ENCODE measurements at places on chromosomes 3 and 15.

DNA sequence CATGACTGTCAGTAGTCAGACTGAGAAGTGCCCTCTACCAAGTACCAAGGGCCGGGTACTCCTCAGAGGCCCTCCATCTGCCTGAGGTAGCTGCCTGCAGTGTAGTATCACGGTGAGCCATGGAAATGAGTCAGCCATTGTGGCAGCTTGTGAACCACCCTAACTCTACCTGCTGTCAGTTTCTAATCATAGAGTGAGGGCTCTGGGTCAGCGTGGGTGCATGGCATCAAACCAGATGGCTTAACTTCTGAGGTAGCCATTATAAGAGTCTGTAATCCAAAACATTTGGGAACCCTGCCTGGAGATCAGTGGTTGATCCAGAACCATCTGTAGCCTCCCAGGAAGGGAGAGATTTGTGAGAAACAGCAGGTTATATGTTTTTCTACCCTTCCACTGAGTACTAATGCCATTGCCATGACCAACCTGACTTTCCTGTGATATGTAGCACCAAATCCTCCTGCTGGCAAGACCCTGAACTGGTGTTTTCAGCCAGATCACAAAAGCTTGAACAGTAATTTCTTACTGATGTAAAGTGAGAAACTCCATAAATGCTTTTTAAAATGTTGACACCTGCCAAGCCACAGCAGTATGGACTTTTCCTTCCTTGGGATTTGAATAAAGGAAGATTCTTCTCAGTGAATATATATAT lies 38.9 kb downstream of the ABHD2 start:
- DNase-seq, result no peak

GRCh38 chr3:77795013-77795412 lies 755.1 kb downstream of the ROBO2 start:
- DNase-seq, result no peak

- DNase-seq, result no peak
These were observed 60.2 kb upstream of the SLC4A7 start for GRCh38 chr3:27544372-27544865.

DNA sequence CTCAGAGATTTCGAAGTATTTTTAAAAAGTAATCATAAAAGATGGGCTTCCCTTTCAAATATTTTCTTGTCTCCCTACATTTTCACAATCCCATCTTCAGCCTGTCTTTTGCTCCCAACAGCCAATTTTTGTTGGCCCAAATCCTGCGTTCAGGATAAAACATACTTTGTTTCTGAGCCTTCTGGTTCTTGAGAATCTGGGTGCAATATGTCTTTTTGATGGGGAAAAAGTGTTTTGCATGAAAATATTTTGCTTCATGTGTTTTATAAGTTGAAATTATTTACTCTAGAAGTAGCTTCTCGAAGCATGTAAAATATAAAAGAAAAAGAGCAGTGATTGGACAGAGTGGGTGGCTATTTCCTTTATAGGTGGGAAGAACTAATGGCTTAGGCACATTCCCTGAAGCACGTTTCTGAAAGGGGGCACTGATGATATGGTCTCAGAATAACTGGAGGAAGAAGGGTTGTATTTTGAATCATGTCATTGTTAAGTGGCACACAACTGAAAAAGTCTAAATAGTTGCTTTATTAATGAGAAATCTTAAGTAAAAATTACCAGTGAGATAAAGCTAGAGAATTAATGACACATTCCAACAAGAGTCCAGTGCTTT lies 3.9 kb downstream of the UNC13C start:
- no peak for DNase-seq

GRCh38 chr3:192684151-192684550 lies 43.2 kb downstream of the FGF12 start:
- DNase-seq, result no peak

DNA sequence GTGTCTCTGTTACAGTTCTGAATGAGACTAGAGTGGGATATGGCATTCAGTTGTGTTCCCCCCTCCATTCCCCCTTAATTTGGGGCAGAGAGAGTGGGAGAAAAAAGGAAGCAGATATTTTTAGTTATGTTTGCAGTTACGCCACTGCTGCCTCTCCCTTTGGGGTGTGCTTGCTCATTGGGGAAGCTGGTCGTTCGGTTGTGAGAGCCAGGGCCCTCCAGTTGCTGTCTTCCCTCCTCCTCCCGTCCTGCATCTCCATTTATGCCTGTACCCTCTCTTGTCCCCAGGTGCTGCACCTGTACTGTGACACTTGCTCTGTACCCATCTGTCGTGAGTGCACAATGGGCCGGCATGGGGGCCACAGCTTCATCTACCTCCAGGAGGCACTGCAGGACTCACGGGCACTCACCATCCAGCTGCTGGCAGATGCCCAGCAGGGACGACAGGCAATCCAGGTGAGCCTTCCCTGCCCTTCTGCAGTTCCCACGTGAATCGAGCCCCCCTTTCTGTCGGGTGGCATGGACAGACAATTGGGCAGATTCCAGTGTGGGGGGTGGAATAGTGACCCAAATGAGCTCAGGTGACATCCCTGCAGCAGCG lies 55.8 kb downstream of the TRIM71 start:
- no peak for DNase-seq
